Stimulated activated CD4-positive, alpha-beta T cell treated with anti-CD3 and anti-CD28 coated beads, Interleukin-15, amount 100 ng/mL, for 24 hours (primary cell): ENCODE measurements at places on chromosomes 13 and 19.

GRCh38 chr13:30863796-30864195 is 42.3 kb upstream of the MEDAG start:
- no peak for DNase-seq

DNA sequence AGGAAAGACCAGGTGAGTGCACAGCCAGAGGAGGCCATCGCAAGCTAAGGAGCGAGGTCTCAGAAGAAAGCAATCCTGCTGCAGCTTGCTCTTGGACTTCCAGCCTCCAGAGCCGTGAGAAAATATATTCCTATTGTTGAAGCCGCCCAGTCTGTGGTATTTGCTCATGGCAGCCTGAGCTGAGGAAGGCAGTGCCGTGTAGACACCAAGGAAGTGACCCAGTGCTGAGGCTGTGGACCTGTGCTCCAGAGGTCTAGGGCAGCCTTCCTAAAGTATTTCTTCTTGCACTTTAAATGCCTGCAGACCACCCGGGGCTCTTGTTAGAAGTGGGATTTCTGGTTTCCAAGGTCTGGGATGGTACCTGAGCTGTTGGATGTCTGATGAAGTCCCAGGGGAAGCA is 158.5 kb upstream of the KL start:
- no peak for DNase-seq

DNA sequence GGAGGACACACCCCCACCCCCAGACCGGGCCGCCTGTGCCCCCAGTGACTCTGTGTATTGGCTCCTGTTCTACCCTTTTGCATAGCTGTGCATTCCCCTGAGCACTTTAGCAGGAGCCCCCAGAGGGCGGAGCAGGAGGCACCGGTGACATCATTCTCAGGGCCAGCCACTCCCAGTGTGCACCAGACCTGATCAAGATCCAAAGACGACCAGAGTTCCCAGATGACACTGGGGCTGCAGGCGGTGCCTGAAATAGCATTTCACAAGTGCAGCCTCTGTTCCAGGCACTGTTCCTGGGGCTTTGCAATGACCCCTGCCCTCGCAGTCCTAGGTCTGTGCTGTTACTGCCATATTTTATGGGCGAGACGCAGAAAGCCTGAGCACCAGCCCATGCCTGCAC is 14.5 kb upstream of the PTPRS start:
- no peak for DNase-seq

- DNase-seq = no peak
Observed at GRCh38 chr19:50647879-50648615, 1.2 kb upstream of the C19orf81 start.
